CD4-positive, CD25-positive, alpha-beta regulatory T cell (primary cell): ENCODE measurements at places on chromosomes 1 and 21. TPM values are rescaled to one million over a fixed set of nuclear protein-coding genes. Genes with fewer than 3 reads are reported as not detected.

Gene OR2T5
- not detected for polyA plus RNA-seq

Gene TMPRSS15
- not detected for polyA plus RNA-seq

Gene LCE3C
- polyA plus RNA-seq = not detected

Gene EYA3
- 3.8 TPM for polyA plus RNA-seq

Gene MORN1
- 1.8 TPM for polyA plus RNA-seq

Gene VSIG8
- polyA plus RNA-seq = not detected

GRCh38 chr1:107344268-107344760, 203.5 kb downstream of the NTNG1 start:
- DNase-seq = no peak

GRCh38 chr1:31712630-31713029, 8.8 kb upstream of the COL16A1 start:
- no peak for DNase-seq

- DNase-seq = no peak
Measured at GRCh38 chr21:37436174-37436573, 69.6 kb downstream of the DYRK1A start.

DNA sequence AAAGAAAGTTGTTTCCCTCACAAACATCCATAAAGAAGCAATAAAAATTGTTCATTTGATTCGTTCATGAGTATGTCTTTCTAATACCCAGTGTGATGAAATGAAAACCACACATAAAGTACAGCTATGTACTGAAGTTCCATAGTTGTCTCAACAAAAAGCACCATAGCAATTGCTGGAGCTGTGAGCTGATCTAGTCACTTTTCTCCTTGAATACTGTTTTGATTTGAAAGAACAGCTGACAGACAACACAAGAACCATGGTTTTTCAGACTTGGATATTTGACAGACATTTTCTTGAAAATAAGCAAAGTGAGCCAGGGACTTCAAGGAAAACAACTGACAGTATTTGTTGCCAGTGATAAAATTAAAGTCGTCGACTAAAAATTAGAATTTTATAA, 237.1 kb upstream of the PLD5 start:
- no peak for DNase-seq
